Activated CD8-positive, alpha-beta memory T cell treated with anti-CD3 and anti-CD28 coated beads, Interleukin-2, amount 10 ng/mL, durations not matched to agents 7 days and 5 days (primary cell): ENCODE measurements at places on chromosomes 5 and 9. TPM values are rescaled to one million over a fixed set of nuclear protein-coding genes. Genes with fewer than 3 reads are reported as not detected.

LRRC70 gene
- 0.42 TPM for total RNA-seq

NRG2 gene
- total RNA-seq: not detected

PJA2 gene
- 54.2 TPM for total RNA-seq

TBCA gene
- 178 TPM for total RNA-seq

GHR gene
- not detected for total RNA-seq

WHRN gene
- 12.4 TPM for total RNA-seq

CDKN2A gene
- 34.1 TPM for total RNA-seq

GSN gene
- 8.0 TPM for total RNA-seq

TAF9 gene
- 48.9 TPM for total RNA-seq

FGD3 gene
- total RNA-seq: 91.2 TPM

C6 gene
- not detected for total RNA-seq

MSMP gene
- total RNA-seq: not detected

SLC22A4 gene
- total RNA-seq: 0.32 TPM

GLDC gene
- total RNA-seq: 6.3 TPM

PPP1R26 gene
- 0.28 TPM for total RNA-seq

CDH18 gene
- total RNA-seq: not detected

CATSPER3 gene
- 0.61 TPM for total RNA-seq

RLN1 gene
- total RNA-seq: 1.5 TPM

CLPTM1L gene
- total RNA-seq: 107 TPM

WDR70 gene
- 39.3 TPM for total RNA-seq
